ENCODE measurements at places on chromosomes 11 and 22.

GRCh38 chr11:47907499-47907898 is 59.3 kb upstream of the NUP160 start:
- no peak for DNase-seq

- no peak for DNase-seq
These were observed 2.1 kb downstream of the TOLLIP start for GRCh38 chr11:1307163-1307870.

DNA sequence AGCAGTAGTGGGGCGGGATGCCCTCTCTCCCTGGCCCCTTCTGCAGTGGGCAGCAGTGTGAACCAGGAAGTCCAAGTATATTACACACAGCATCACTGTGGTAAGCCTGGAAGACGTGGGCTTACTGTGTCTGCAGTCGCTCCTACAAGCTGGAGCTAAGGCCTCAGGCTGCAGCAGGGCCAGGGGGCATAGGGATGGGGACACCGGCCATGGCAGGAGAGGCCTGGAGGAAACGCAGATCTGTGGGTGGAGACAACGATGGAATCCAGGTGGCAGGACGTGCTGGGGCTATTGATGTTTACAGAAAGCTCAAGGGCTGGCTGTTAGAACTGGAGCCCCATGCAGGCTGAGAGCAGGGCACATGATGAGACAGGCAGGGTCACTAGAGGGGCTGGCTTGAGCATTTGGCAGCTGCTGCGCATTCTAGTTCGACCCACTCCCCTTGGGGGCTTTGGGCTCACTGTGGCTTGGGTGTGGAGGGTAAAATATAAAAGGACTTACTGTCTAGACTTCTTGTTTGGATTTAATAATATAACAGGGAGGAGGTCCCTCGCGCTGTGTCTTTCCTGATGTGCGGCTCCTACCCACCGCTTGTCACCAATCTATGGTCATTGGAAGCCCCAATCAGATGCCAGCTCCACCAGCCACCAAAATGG is 539.5 kb downstream of the TBC1D22A start:
- no peak for DNase-seq

- no peak for DNase-seq
These were observed 42.7 kb downstream of the SLC1A2 start for GRCh38 chr11:35376613-35377012.

DNA sequence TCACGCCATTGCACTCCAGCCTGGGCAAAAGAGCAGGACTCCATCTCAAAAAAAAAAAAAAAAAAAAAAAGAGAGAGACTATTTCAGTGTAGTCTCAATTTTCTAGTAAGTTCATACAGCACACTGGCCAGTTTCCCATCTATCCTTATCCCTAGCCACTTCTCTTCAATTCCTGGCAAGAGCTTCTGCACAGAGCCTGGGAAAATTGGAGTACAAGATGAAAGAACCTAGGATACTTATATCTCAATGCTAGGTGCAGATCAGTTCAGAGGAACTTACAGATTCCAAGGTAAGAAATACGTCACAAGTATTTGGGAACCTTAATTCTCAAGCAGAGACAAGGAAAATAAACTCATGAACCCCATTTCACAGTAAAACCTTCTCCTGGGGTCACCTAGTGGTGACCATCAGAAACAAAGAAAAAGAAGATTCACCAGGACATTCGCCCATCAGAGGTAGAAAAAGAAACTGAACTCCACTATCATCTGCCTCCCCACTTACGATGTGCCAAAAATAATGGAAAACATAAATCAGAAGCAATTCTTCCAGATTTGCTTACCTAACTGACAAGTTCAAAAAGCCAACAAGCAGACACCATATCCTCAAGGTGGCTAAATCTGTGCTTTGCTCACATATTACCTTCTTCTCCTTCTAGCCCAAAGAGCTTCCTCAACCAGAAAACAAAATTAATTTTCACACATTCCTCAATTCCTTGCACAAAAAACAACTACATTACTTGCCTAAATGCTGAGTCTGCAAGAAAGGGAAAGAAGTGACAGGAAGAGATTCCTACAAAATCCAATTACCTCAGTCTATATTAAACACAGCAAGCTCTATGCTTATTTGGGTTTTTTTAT is 4.9 kb downstream of the DENND5A start:
- no peak for DNase-seq

GRCh38 chr22:33487041-33487716 is 429.0 kb upstream of the SYN3 start:
- no peak for DNase-seq

GRCh38 chr22:17846326-17846992 is 72.2 kb upstream of the BID start:
- no peak for DNase-seq

- peak; percentile 70 for DNase-seq
These were observed 2.3 kb downstream of the IRF7 start for GRCh38 chr11:613369-613968.

DNA sequence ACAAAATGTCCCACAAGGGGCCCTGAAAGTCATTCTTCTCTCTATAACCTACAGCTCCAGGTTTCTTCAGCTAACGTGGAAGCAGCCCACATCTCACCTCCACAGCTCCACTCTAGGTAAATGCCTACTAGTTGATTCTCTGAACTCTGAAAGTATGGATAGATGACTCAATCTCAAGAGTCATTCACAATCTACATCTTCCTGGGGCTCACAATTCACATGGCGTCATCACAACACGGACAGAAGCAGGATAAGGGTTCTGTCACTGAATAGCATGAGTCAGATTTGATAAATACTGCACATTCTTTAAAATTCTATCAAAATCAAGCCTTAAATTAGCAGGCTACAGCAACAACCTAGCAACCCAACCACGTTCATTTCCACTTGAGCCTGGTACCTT is 96.3 kb downstream of the PLEKHA7 start:
- no peak for DNase-seq

- DNase-seq = no peak
These were observed 177.4 kb downstream of the JRKL start for GRCh38 chr11:96567176-96567575.

- DNase-seq = no peak
These were observed 207.5 kb downstream of the TBC1D22A start for GRCh38 chr22:46969961-46970360.

DNA sequence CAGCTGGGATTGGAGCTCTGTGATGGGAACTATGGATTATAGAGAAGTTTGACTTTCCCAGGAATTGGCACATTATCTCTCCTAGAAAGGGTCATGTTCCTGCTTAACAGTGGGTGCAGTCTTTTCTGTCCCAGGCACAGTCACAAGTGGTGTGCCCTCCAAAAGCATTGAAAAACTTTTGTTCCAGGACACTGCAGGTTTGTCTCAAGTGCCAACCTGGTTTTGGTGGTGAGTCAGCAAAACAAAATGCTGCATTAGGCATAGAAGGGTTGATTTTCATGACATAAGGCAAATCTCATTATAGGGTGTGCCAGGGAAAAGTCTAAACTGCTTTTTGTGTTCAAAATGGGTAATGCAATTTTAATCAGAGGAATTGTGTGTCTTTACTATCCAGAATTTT is 4.9 kb downstream of the HTATIP2 start:
- no peak for DNase-seq

DNA sequence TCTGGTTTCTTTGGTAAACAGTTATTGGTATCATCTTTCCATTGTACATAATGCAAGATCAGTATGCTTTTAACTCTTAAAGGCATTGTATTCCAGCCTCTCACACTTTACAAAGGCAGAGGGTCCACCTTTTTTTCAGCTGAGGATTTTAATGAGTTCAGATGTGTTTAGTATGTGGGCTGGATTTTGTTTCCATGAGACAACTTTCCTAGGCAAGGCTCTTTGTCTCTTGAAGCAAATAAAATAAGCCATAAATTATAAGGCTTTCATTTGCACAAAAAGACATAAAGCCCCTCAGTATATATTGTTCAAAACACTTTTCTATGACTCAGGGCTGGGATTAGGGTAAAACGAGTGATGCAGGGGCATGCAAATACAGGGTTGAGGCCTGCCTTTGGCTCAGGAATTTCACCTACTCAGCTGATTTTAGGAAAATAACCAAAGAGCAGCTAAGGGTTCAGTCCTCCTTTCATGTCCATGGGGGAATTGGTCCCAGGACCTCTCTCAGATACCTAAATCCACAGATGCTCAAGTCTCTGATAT is 7.6 kb downstream of the MMP20 start:
- no peak for DNase-seq

- no peak for DNase-seq
These were observed 72.6 kb upstream of the CLDN5 start for GRCh38 chr22:19596680-19597398.

GRCh38 chr11:17606233-17607082 is 59.4 kb downstream of the OTOG start:
- no peak for DNase-seq

- DNase-seq = no peak
These were observed 57.6 kb downstream of the LIF start for GRCh38 chr22:30188911-30189310.

DNA sequence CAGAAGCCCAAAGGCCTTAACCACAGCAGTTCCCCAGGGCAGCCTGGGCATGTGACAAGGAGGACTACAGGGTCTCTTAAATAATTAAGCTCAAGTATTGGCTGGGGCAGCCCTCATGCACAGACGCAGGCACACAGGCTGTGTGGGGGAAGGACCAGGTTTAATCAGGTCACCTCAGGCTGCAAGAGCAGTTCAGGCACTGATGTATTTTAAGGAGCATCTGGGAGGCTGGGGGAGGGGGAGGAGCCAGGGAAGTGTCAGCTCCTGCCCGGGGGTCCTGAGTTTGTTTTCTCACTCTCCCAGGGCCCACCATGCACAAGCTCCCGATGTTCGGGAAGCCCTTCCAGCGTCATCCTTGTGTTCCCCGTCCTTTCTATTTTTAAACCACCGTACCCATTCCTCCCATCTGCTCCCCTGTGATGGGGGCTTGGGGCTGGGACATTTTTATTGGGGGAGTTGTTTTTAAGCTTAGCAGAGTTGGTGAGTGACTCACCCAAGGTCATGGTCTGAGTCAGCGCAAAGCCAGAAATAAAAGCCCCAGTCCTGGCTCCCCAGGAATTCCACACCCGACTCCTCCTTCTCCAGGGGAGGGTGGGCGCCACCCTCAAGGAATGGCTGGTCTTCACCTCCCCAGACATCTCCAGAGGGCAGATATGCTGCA is 2.4 kb downstream of the CSDC2 start:
- DNase-seq = no peak

GRCh38 chr11:35232891-35233330 is 93.9 kb downstream of the CD44 start:
- no peak for DNase-seq

DNA sequence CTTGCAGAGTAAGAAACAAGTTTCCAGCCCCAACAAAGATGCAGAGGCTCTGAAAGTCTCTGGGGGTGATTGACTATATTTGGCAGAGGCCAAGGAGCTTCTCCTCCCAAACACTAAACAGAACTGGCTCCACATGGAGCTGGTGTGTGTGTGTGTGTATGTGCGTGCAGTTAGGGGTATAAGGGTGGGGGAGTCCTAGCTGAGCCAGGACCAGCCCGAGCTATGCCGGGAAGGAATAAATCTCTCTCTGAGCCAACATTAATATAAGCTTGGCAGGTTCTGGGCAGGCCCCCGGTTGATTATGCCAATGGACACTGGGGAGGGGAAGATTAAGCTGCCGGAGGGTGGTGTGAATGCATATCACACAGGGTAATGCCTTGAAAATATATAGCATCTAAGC is 324.2 kb downstream of the MIAT start:
- DNase-seq = no peak

DNA sequence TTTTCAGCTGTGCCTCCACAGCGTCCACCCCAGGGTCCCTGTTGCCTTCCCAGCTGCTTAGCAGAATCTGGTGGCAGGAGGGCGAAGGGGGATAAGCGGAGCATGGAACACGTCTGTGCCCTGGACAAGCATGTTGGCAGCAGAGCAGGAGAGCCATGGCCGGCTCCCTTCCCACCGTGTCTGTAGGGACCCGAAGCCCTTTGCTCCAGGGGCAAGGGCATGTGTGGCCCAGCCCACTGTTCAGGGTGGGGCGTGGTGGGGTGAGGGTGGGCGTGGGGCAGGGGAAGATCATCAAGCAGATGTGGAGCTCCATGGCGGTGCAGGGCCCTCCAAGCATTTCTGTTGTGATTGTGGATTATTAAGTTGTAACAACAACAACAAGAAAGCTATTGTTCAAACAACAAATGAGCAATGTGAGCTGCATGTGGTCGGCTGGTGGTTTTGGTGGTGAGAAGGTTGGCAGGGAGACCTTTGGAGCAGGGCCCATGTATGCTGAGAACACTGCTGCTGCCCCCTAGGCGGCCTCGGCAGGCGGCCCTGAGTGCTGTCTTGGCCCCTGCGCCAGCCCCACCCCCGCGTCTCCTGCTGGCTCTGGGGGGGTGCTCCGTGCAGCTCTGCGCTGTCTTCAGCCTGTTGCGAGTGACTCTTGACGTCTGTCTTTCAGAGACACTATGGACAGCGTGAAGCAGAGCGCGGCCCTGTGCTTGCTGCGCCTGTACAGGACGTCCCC is 50.9 kb downstream of the AP2A2 start:
- DNase-seq = peak; percentile 46

DNA sequence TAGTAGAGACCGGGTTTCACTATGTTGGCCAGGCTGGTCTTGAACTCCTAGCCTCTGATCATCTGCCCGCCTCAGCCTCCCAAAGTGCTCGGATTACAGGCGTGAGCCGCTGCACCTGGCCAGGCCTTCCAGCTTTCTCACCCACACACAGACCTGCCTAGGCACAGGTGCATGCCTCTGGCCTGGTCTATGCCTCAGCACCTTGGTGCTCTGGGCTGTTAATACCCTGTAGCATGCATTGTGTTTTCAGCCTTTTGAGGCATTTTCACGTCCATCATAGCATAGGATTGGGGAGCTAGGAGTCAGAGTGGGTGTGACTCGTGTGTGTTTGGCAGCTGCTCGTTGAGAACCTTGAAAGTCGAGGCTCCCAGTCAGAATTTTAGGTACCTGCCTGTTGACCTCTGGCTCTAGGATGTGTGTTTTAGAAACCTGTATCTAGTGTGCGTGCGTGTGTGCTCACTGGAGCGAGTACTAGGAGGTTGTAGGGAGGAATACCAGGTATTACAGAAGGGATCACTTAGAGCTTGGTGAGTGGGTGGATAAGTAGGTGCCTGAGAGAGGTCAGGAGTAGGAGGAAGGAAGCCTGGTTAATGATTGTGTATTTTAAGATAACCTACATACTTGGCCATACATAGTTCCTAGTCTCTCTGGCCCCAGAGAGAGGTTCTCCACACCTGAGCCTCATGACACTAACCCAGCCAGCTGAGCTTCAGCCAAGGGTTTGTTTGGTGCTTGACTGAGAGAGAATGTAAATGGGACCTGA is 20.0 kb downstream of the CRKL start:
- no peak for DNase-seq

DNA sequence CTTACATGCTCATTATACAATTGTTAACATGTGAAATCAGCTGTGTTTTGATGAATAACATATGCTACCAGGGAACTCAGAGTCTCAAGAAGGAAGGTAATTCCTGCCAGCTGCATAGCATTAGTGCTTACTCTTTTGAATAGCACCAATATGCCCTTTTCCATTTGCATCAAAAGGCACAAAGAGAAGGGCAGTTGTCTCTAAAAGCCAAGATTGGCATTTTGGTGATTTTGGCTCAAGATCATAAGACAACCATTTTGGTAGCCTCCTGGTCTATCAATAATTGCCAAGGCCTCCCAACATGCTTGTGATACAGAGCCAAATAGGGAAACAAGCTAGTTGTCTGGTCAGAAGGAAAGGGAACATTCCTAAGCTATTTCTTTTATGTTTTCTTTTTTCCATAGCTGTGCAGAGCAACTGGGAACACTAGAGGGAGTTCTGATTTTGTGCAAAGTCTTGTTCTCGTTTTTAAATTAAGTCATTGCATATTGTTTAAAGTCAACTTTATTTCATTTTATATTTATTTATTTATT is 416.7 kb upstream of the CHORDC1 start:
- no peak for DNase-seq
